ENCODE measurements at places on chromosomes 12 and 14.

- DNase-seq = no peak
Measured at GRCh38 chr14:21106176-21106497, 5.3 kb downstream of the TMEM253 start.

- peak; percentile 12 for DNase-seq
Measured at GRCh38 chr12:63882844-63883243, 38.3 kb downstream of the SRGAP1 start.

GRCh38 chr12:86572455-86572854, 316.3 kb upstream of the MGAT4C start:
- DNase-seq = no peak

- DNase-seq = peak; percentile 96
Measured at GRCh38 chr12:12916135-12916944, 25.0 kb downstream of the GPRC5A start.

- DNase-seq = no peak
Measured at GRCh38 chr12:913919-914698, 35.4 kb downstream of the RAD52 start.

GRCh38 chr14:48849741-48850322, 736.3 kb downstream of the RPS29 start:
- no peak for DNase-seq

DNA sequence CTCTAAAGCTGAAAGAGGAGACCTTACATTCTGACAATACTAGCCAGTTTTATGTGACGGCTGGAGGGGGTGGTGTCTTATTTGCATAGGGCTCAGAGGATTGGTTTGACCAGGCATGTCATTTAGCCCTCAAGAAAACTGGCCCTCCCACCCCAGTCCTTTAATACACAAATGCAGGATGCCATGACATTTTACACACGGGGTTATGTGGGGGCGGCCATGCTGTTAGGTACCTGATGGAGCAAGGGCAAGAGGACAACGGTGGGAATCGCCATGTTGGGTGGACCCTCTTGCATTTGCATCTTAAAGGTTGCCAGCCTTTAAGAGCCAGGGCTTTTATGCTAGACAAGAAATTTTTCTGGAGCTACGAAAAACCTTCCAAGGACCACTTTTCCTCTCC, 23.3 kb downstream of the MDM2 start:
- no peak for DNase-seq

GRCh38 chr12:68267892-68268396, 14.5 kb upstream of the IL22 start:
- DNase-seq = no peak

GRCh38 chr14:104350463-104351185, 212.2 kb downstream of the KIF26A start:
- no peak for DNase-seq

- DNase-seq = no peak
Measured at GRCh38 chr12:113528606-113529293, 57.1 kb upstream of the LHX5 start.

- DNase-seq = no peak
Measured at GRCh38 chr12:131260954-131261353, 307.2 kb downstream of the ADGRD1 start.

DNA sequence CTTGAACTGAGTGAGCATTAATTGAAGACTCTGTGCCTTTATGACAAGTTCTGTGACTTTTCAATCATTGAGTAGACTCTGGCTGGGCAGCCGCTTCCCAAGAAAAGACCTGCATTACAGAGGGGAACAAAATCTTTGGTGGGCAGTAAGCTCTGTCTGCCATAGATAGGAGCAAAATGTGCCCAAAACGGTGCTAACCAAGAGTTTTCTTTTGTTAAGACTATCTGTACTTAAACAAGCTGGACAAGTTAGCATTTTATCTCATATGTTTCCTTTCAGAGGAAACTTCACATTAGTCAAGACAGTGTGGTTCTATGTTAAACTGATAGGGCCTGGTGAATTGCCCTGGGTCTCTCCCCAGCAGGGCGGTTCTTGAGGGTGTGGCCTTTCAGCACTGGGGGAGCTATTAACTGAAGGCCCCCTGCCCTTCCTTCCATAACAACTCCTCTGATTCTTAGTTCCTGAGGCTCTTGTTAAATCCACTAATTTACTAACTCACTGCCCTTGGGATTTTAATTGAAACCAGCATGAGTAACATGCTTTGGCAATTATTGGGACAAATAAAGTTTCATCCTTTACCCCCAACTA, 219.6 kb downstream of the KTN1 start:
- DNase-seq = no peak

- DNase-seq = no peak
Measured at GRCh38 chr14:86815341-86815740, 1177.6 kb downstream of the GALC start.

DNA sequence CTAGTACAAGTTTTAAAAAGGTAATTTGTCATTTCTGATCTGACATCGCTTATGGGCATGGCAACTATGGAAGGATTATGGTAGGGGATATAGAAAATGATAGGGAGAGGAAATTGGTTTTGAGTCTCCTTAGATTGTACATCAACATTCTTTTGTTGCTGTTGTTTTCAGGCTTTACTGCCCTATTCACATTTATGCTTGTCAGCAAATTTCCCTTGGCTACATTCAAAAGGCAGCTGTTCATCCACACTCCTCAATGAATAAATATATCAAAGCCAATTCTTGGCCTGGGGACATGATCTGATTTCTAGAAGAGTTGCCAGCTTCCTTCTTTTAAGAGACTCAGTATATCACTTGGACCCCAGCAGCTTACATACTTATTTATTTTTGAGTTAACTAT, 283.4 kb downstream of the CEP128 start:
- no peak for DNase-seq

GRCh38 chr12:102369876-102370275, 110.5 kb downstream of the IGF1 start:
- no peak for DNase-seq

GRCh38 chr12:39405580-39405979, 37.3 kb downstream of the KIF21A start:
- no peak for DNase-seq

GRCh38 chr12:58046271-58046670, 104.9 kb downstream of the ATP23 start:
- no peak for DNase-seq

DNA sequence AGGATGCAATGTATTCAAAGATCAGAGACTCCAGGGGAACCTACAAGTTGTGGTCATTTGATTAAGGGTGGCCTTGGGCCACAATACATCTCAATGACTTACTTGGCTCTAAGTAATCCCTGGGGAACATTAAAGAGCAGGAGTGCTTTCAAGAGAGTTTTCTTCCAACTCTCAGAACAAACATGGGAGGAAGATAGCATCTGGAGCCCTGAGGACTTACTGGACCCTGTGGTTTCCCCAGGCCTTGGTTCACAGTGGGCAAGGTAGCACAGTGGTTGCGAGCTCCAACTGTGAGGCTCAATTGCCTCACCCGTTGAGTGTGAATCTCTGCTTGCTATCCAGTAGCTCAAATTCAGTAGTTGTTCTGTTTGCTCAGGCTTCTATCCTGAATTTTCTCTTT, 32.4 kb downstream of the STXBP6 start:
- DNase-seq = no peak

DNA sequence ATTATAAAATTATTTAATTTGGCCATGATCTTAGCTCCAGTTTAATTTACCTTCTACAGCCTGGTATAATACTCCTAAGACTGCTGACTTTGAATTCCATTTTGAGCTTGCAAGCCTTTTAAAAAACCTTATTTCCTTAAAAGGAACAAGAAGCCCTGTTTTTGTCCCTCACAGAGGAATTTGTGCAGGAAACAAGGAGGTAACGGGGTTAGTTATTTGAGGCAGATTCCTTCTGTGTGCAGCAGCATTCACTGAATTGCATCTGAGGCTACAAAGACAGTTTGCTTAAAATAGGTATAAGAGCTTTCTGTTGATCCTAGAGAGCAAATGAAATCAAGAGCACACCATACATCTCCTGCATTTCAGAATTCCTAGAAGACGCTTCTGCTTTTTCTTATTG, 403.3 kb upstream of the PRICKLE1 start:
- DNase-seq = no peak

DNA sequence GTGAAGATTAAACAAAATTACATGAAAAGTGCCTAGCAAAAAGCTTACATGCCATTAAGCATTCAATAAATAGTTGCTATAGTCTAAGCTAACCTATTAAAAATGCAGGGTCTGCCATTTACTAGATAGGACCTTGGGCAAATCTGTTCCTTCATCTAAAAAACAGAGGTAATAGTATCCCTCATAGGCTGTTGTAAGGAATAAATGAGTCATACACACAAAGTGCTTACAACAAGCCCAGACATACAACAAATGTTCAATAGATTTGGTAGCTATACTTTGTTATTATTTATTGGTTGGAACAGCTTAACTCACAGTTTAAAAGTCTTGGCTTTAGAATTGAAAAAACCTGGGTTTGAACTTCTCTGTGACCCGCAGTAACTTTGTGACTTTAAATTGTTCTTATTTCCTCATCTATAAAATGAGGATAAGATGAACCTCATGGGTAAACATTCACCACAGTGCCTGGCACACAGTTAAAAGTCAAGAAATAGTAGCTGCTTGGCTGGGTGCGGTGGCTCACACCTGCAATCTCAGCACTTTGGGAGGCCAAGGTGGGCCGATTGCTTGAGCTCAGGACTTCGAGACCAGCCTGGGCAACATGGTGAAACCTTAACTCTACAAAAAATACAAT, 24.7 kb downstream of the HEATR5A start:
- DNase-seq = no peak
